ENCODE measurements at places on chromosomes 16 and 17. TPM values are rescaled to one million over a fixed set of nuclear protein-coding genes. Genes with fewer than 3 reads are reported as not detected.
A peak's percentile ranks its signal among the peaks of the same experiment; 100 is the strongest.

The SEPTIN12 gene
- polyA plus RNA-seq = 0.57 TPM

The SOCS7 gene
- polyA plus RNA-seq = 22.2 TPM

The FNDC8 gene
- not detected for polyA plus RNA-seq

The ALOXE3 gene
- not detected for polyA plus RNA-seq

- DNase-seq = no peak
These were observed 125.5 kb downstream of the BRIP1 start for GRCh38 chr17:61737820-61738219.

GRCh38 chr17:17590141-17590751, 1.3 kb downstream of the PEMT start:
- no peak for DNase-seq

- no peak for DNase-seq
These were observed 5.5 kb upstream of the MAF start for GRCh38 chr16:79605999-79606398.

- no peak for DNase-seq
These were observed 128.5 kb upstream of the GSE1 start for GRCh38 chr16:85484347-85485300.

DNA sequence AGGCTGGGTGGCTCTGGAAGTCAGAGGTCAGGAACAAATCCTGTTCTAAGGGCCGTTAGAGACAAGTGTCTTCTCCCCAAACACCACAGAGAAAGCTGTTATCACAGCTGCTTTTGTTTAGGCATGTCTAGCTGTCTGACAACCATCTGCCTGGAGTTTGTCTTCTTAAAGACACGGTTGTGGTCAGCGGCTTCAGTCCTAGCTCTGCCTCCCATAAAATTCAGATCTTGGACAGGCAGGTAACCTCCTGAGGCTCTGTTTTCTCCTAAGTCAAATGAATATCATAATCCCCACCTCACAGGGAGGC, 2.3 kb upstream of the ITGA3 start:
- DNase-seq = peak; percentile 45

- no peak for DNase-seq
These were observed 4.8 kb downstream of the BCAR1 start for GRCh38 chr16:75246504-75247205.

GRCh38 chr17:3809135-3809534, 8.1 kb upstream of the ITGAE start:
- DNase-seq = no peak

- DNase-seq = no peak
These were observed 8.8 kb upstream of the RPL38 start for GRCh38 chr17:74194682-74195081.

DNA sequence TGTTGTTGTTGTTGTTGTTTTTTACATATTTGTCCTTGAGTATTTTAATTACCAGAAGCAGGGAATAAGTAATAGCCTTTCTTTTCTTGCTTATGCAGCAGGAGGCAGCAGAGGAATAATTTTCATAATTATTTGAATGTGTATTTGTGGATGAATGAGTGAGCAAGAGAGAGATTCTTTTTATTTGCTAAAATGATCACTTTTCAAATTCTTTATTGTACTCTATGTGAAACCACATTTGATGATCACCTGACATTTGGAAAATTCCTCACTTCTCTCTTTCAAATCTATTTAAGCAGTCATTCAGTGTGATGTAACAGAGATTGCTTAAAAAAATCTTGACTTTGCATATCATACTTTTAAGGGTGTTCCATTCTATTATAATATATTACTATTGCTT, 223.6 kb downstream of the BCAS3 start:
- DNase-seq = no peak

All from left kidney (tissue), 8 donors.